LoVo (cell line): ENCODE measurements at places on chromosomes 16 and 17.

- DNase-seq: no peak
Measured at GRCh38 chr17:68601565-68602288, 560 bp upstream of the FAM20A start.

DNA sequence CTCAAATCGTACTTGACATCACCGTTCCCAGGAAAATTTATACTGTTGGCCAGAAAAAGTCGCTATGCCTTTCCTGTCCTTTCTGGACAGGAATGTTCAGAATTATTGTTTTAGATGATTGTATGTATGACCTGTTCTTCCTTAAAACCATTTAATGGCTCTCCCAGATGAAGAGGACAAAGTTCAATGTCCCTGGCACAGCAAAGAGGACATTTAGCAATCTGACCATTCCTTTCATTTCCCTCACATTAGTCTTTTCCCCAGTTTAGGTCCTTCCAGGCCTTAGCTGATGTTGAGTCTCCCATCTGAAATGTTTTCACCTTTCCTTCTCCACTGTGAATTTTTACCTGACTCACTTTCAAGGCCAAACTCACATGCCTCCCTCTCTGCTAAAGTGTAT, 938.9 kb downstream of the CDH11 start:
- no peak for DNase-seq

DNA sequence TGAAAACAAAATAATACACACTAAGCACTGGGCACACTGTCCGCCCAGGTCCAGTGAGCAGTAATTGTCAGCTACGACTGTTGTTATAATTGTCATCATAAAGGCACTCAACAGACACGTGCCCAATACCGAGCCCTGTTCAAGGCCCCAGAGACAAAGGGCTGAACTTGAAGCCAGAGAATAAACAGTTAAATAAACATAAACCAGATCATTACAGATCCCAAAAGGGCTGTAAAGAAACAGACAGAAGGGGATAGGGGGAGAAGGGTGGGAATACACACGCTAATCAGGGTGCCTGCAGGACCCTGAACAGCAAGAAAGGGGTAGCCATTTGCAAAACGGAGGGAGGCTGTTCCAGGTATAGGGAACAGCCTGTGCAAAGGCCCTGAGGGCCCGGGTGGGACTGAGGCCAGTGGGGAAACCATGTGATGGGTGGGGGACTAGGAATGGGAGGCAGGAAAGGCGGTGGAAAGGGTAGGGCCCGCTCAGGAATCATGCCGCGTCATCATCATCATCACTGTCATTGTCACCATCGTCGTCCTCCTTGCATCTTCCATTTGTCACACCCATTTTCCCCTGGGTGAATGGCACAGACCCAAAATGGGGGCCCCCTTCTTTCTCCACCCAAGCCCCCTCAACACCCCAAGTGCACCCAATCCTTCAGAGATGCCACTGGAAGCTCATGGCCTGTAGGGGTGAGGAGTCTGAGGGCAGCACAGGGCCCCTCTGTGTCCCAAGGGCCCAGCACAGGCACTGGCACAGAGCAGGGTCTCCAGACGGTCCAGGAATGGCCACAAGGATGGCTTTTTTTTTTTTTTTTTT, 6.3 kb downstream of the CARHSP1 start:
- no peak for DNase-seq

DNA sequence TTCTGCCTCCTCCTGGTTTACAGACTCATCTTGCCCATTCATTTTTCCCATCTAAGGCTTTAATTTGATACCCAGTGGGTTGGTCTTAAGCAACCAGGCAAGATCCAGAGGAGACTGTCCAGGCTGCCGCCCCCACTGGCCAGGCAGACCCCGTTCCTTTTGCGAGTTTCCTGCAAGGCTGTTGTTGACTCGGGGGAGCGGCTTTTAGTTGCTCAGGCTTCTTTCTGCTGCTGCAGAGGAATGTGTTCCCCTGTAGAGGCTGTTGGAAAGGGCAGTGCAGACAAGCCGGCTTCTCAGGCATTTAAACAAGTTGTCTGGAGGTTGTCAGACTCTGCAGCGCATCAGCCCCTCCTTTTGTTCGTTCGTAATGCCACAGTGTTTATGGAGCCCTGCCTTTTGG, 231.2 kb downstream of the PRKCA start:
- no peak for DNase-seq

GRCh38 chr16:17777408-17777863, 306.7 kb upstream of the XYLT1 start:
- no peak for DNase-seq

DNA sequence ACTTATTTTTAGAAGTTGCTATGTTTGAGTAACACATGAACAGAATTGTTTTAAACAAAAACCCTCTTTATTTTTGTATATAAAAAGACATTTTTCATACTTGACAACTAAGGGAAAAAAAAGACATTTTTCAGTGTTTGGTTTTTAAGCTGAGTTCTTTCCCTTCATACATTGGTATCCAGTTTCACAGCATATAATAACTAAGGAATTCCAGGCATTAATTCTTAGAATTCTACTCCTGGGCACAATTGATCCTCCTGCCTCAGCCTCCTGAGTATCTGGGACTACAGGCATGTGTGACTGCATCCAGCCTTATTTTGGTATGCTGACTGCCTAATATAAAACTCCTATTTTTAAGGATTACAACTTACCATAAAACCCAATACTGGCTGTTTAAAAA, 8.4 kb downstream of the FBXO47 start:
- no peak for DNase-seq

DNA sequence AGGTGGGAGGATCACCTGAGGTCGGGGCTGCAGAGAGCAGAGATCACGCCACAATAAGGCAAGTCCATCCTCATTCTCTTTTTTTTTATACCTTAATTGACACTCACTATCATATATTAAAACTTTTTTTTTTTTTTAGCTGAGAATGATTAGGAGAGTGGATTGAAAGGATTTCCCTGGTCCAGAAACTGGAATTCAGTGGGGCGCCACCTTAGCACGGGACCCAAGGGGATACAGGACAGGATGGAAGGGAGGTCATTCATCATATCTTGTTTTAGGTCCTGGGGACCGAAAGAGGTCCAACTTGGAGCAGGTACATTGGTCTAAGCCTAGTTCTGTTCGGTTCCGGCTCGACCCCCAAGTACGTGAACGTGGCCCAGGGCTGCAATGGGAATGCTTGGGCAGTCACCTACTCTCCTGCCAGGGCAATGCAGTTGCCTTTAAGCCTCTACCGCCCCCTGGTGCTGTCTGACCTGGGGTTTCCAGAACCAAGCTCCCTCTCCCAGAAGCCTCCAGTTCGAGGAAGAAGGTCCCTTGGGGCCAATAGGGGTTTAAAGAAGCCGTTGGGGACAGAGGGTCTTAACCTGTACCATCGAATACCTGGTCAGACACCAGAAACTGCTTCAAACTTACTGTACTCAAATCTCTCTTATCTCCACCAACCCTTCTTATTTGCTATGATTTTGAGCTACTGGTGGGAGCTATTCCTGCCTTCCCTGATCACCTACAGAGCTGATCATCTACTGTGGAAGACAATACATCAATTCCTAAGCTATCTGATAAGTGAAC, 19.9 kb upstream of the GPATCH8 start:
- DNase-seq: peak; percentile 53

DNA sequence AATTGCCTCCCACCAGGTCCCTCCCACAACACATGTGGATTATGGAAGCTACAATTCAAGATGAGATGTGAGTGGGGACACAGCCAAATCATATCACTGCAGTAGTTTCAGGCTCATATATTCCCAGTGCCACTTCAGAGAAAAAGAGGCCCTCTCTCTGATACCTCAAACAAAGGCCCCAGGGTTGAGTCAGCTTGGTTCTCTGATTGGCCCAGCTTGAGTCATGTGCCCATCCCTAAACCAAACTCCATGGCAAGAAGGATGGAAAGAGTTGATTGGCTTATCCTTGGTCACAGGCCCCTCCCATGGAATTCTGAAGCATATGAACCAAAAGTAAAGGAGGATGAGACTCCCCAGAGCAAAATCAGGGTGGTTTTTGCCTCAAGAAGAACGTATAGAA, 75.9 kb upstream of the IRX6 start:
- DNase-seq: no peak

DNA sequence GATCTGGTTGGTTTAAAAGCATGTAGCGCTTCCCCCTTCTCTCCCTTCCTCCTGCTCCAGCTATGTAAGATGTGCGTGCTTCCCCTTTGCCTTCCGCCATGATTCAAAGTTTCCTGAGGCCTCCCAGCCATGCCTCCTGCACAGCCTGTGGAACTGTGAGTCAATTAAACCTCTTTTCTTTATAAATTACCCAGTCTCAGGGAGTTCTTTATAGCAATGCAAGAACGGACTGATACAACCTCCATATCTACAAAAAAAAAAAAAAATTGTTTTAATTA, 16.6 kb upstream of the PDXDC1 start:
- DNase-seq: no peak
